ENCODE measurements at places on chromosomes 11 and 22.

GRCh38 chr11:79244798-79245197, 196.0 kb downstream of the TENM4 start:
- no peak for DNase-seq

DNA sequence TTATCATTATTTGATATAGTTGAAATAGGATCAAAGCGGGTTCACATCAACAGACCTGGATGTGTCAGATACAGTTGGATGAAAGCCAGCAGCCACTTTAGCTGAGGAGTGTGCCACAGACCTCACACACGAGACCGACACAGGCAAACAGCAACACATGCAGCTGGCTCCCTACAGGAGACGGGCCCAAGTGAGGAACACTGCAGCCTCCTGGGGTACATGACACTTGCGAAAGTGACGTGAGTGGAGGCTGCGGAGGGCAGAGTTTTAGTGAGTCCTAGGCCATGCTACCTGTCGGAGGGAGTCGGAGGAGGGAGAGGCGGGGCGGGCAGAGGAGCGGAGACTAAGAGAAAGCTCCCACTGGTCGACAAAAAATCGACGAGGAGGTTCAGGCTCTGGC, 100.9 kb upstream of the BID start:
- DNase-seq: peak; percentile 54

DNA sequence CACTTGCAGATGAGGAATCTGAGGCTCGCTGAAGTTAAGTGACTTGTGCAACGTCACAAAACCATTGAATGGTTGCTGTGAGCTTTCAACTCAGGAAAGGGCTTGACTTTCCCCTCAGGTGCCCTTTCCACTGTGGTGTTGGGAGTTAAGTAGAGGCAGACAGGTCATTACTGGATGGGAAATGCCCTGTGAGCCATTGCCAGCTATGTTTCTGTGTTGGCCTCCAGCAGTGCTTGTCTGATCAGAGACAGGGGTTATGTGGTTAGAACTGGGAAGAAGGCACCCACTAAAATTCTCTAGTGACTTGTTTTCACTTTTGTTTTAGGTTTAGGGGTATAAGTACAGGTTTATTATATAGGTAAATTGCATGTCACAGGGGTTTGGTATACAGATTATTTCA, 96.6 kb downstream of the FDX1 start:
- no peak for DNase-seq

DNA sequence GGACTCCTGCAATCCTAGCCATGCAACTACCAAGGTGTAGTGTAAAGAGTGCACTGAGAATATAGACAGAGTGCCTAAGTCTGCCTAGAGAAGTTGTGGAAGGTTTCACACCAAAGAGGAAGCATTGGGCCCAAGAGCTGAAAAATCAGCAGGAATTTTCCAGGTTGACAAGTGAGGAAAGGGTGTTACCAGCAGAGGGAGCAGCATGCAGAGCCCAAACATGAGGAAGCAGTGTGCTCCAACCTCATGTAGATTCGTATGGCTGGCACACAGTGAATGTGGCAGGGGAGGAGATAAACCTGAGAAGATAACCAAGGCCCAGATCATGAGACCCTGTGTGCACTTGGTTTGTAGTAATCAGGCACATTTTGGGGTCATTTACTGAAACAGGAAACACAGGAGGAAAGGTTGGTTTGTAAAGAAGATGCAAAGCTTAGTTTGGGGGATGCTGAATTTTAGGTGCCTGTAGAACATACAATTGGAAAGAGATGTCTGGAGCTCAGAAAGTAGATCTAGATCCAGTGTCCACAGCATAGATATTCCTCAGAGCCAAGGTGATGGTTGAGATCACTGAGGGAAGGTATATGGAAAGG, 1.7 kb downstream of the HPX start:
- peak; percentile 53 for DNase-seq

- peak; percentile 75 for DNase-seq
Measured at GRCh38 chr11:127003260-127003981, 2.9 kb upstream of the KIRREL3 start.

GRCh38 chr22:29208879-29209623, 3.4 kb downstream of the EMID1 start:
- peak; percentile 92 for DNase-seq

- DNase-seq: no peak
Measured at GRCh38 chr11:102139081-102139498, 28.8 kb downstream of the YAP1 start.

DNA sequence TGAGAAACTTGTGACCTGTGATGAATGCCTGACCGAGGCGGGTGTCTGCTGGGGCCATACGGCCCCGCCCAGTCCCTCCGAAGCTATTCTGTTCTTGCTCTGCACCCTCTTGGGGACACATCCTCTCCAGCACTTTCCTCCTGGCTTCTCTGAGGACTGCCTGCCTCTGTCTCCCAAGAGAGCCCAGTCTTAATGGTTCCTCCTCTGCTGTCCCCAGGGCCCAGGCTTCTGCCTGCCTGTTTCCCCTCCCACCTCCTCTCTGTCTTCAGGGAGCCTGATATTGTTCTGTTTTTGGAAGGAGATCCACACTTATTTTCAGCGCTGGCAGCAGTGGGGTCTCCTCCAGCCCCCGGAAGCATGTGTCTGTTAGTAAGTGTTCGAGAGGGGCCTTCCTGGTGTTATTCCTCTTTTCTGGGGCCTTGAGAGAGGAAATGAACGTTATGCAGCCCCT, 18.7 kb downstream of the SYNGR1 start:
- no peak for DNase-seq

DNA sequence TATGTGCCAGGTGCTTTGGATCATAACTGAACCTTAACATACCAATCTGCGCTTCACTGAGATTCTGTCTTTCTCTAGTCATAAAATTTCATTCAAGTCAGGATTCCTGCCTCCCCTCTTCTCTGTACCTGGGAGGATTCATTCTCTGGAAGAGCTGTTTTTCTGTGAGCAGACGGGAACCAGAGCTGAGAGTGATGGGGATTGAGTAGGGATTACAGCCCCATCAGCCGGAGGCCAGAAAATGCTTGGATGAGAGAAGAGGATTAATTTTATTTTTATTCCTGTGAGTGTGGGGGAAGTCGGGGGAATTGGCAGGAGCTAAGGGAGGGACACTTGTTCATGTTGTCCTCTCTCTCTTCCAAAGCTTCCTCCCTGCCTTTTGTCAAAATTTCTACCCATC, 4.7 kb downstream of the STX3 start:
- DNase-seq: no peak

DNA sequence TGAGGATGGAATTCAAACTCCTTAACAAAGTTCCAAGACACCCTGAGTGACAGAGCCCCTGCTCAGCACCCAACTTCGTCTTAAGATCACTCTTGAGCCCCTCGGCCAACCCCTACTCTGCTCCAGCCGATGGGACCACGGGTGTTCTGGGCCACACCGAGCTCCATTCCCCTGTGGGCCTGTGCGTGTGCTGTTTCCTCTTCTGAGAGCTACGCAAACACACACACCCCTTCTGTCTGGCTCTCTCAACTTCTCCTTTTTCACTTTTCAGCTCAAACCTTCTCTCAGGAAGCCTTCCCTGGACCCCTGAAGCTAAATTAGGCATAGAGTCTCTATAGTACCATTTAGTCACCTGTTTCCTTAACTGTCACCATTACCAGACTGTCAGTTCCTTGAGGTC, 37.5 kb upstream of the NNMT start:
- DNase-seq: no peak

DNA sequence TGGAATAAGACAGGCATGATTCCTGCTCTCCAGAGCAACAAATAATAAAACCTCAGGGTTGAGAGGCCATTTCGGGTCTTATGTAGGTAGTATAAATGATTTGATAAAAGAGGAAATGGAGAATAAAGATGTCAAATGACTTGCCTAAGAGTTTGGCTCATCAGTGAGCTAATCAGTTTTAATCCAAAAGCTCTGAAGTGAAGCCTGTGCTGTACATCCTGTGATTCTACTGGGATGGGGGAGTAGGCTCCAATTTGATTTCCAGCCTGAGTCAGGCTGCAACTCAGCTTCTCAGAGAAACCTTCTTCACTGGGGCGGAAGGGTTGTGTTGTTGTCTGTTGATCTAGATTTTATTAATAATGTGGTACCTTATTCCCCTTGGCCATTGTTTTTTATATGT, 192.2 kb upstream of the SORL1-AS1 start:
- no peak for DNase-seq

DNA sequence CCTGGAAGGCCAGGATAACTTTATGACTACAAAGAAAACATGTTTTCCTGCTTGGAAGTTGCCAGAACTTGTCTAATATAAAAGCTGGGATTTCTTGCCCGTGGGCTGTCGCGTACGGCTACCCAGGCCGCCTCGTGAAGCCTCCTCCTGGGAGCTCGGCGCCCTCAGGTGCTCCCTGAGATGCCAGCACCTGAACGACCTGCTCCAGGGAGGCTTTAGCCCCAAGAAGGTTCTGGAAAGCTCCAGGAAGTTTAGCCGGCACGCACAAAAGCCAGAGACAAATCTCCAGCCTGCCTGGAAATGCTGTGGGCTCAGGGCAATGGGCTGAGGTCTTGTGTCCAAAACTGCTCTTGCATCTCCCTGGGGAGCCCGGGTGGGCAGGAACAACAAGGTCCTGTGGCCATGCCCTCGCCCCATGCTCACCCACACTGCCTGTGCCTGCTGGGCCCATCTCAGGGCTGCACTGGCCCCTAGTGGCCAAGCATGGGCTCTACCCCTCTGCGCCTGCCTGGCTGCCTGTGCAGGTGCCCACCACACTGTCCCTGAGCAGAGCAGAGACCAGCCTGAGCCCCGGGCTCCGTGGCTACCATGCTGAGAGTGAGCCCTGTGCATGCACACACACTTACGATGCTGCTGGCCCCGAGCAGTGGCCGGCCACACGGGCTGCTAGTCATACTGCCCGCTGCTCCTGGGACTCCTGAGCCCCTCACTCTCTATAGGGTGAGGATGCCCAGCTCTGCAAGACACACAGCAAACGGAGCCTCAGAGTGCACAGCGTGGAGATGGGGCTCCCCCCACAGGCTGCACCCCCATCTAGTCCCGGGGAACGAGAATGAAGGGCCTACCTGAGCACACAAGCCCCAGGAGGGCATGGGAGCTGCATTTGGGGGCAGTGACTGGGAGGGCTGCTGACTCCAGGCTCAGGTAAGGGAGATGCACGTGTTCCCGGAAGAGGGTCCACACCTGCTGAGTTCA, 4.9 kb upstream of the CELSR1 start:
- DNase-seq: peak; percentile 88

DNA sequence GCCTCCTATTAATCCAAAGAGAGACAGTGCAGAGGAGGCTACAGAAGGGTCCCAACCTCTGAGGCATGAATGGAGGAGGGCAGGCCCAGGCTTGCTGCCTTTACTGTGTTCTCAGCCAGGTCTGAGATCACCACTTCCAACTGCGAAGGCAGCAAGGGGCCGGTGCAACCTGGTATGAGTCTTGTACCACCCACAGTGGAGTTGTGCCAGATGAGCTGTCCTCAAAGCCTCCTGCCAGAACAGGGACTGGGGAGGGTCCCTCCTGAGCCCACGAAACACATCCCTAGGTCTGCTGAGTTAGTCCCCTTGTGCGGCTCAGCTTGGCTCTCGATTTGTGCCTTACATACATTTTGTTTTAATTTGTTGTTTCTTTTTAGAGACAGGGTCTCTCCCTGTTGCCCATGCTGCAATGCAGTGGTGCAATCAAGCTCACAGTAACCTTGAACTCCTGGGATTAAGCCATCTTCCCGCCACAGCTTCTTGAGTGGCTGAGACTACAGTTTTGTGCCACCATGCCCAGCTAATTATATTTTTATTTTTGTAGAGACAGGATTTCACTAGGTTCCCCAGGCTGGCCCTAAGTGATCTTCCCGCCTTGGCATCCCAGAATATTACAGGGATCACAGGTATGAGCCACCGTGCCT, 9.3 kb downstream of the MIF start:
- no peak for DNase-seq

GRCh38 chr11:65593518-65594414, 1.8 kb downstream of the KCNK7 start:
- DNase-seq: peak; percentile 64

- no peak for DNase-seq
Measured at GRCh38 chr11:8217926-8218325, 45.8 kb downstream of the LMO1 start.

- no peak for DNase-seq
Measured at GRCh38 chr11:46207270-46207669, 70.2 kb upstream of the CREB3L1 start.

- DNase-seq: no peak
Measured at GRCh38 chr11:15969701-15970329, 386.5 kb downstream of the SOX6 start.

DNA sequence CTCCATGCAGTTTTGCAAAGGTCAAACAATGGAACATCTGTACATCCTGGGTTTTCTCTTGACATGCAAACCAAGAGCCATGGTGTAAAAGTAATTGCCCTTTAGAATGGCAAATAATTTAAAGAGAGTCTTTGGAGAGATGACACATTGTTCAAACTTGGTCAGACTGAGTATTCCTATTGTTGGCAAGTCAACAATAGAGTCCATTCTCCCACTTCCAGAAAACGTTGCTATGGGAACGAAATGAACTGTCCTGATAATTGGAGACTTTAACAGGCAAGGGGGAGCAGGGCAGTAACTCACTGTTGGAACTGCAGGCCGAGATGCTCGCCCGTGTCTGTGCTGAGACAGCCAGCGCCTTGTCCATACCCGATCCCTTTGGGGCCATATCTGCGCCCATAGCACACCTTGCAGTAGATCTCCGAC, 13.9 kb downstream of the CSRP3 start:
- DNase-seq: no peak

DNA sequence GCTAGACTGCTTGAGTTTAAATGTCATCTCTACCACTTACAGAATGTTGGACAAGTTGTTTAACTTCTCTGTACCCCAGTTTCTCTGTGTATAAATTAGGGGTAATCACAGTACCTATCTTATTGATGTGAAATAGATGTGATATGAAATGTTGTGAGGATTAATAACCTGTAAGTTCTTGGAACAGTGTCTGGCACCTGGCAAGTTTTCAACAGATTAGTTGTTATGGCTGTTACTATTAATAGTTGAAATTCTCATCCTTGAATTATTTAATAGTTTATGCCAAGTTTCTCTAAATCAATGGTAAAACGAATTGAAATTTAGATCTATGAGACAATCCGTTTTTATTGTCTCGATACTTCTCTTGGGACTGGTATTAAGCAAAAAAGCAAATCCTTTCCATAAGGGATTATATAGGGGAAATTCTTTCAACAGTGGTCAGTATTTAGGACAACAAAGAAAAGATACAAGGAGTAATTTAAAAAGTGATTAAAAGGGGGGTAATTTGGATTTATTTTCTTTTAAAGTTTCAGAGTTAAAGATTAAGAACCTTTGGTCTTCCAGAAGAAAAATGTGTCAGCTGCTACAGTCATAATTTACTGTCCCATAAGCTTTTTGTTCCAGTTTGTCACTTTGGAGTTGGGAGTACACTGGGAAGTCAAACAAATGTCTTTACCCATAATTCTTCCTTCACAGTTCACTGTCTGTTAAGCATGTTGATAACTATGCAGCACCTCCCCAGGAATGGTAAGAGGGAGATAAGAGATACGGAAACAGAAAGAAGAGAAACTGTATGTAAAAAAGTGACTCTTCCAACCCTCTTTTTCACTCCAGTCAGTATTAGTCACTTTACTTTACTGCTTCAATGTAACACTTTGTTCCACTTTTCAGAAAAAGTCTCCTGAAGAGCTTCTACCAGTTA, 13.2 kb downstream of the PDE3B start:
- no peak for DNase-seq

- no peak for DNase-seq
Measured at GRCh38 chr22:41883400-41883799, 31.5 kb downstream of the SHISA8 start.
